ENCODE measurements at places on chromosomes 16 and 17.

DNA sequence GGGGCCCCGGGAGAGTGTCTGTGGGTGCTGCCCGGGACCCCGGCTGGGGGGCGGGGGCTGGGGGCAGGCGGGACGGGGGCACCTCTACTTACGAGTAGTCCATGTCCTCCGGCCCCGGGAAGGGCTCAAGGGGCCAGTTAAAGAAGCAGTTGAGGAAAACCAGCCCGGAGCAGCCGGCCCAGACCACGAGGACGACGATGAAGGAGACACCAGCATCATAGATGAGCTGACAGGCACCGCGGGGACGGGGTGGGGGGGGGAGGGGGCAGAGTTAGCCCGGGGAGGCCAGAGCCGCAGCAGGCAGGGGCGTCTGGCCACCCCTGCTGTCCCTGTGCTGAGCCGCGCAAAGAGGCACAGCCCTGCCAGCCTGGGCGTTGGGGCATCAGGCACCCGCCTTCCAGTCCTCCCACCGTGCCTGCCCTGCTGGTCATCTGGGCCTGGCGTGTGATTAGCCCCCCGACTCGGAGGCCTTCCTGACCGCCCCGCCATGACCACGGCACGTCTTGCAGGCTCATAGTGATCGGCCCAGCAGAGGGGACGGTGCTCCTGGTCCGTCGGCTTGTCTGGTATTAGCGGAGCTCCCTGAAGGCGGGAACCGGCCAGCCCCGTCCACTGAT is 29.0 kb upstream of the PITPNA start:
- DNase-seq: no peak

GRCh38 chr17:80833952-80834892 is 157.4 kb upstream of the CHMP6 start:
- DNase-seq: no peak

DNA sequence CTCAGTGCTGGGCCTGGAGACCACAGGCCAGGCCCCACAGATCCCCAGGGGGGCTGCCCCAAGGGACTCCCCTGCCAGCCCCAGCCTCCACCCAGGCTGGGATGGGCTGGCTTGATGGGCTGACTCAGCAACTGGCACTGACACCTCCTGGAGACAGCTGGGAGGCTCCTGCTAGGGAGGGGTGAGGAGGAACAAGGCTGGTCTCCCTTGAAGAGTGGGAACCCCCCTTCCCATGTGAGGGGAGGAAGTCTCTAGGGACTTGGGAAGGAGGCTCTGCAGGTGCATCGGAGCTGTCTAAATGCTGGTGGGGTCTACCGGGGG is 10.4 kb downstream of the NHERF1 start:
- DNase-seq: no peak

DNA sequence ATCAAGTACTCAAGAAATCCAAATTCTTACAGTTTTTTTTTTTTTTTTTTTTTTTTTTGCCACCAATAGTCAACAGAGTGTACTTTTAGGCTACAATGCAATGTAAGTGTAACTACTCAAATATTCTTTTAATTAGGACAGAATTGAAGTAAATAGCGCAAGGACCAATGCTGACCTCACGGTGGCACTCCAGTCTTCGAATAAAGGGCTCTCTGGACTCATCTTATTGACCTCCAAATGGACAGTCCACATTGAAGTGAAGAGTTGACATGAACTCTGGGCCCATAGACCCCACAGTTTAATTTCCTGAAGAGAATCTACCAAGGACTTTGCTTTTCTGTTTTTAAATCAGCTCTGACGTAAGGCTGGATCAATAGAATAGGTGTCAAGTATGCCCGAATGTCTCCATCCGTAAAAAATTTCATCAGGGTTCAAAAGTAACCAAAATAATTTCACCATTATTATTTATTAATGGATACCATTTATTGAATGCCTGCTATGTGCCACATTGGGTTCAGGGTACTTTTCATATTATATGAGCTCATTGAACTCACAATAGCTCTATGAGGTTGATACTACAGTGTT is 7.3 kb upstream of the DDX52 start:
- DNase-seq: no peak

DNA sequence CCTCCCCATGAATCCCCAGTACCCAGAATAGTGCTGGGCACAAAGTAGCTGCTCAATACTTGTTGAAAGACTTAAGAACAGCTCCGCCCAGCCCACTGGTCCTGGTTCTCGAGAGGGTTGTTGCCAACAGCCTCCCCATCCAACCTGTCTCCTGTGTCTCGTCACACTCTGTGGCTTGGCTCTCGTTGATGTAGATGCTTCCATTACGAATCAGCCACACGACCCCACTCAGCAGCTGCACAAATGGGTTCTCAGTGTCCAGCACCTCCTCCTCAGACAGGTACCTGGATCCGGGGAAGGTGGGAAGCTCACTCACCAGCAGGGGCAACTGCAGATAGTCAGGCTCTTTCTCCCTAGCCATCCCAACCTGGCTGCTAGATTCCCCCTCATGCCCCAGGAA is 2.1 kb downstream of the NAGPA start:
- DNase-seq: no peak
